ENCODE measurements at places on chromosomes 11 and 22.

DNA sequence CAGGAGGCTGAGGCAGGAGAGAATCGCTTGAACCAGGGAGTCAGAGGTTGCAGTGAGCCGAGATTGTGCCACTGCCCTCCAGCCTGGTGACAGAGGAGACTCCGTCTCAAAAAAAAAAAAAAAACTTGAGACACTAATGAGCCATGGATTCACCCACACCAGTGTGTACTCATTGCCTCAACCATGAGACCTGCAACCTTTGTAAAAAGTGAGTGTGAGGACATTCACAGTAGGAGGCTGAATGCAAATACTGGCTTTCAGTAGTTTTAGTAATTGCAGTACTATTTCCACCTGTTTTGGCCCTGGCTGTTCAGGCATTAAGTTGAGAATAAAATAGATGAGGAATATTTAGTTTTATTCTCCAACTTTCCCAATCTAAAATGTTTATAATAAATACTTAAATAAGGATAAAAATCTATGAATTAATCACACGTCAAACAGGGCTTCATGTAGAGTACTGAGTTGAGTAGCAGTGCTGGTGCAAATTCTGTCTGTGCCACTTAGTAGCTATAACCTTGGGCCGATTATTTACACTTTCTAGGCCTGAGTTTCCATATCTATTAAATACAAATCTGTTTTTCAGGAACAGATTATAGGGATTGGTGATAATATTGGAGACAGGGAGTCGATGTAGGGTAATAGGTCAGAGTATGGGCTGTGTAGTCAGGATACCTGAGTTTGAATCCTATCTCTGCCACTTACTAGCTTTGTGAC is 72.8 kb downstream of the PPP2R1B start:
- no peak for DNase-seq

DNA sequence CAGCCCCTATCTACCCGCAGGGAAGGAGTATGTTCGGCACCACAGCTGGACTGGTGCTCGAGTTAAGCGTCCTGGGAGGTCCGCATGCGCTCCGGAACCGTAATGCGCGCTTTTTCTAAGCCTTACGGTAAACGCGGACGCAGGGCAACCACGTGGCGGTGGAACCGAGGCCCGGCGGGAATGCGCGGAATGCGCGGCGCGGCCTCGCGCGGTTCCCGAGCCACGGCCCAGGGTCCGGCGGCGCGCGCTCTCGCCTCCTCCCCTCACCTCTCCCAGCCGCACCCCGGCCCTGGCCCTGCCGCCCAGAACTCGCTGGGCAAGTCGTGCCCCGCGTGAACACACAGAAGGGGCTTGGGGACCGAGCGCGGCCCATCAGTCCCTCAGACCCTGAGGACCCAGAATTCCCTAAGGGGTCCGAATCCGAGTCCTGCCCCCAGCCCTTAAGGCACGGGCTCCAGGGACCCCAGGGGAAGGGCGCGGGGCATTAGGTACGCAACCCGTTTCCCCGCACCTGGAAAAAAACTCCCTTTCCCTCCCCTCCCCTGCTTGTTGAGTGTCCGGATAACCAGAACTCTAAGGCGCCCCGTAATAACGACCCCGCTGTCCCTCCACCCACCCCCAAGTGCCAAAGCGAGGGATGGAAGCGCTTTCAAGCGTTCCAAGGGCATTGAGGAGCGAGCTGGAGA is 4.3 kb upstream of the CCND1 start:
- DNase-seq: peak; percentile 31

DNA sequence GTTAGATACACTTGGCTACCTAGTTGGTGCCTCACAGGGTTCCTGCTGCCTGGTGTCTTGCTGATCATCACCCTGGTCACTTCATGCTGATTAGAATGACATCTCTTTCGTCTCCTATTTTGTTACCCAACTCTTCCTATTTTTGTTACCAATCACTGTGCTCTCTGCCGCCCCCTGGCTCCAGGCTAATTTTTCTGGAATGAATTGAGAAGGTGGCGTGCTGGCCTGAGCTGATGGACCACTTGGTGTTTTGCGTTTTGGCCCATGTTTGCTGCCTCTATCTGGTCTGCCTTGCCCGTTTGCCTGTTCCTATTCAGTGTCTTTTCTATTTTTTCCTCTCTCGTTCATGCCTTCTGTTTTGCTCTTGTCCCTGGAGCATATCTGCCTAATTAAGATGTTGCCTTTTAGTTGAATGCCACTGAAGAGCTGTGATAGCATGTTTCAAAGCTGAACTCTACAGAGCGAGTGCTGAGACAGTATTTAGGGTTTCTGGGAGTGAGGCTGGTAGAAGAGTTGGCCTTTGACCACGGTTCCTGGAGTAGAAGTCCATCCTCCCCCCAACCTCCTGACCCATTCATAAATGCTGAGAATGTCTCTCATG is 5.9 kb upstream of the ATF4 start:
- peak; percentile 23 for DNase-seq

DNA sequence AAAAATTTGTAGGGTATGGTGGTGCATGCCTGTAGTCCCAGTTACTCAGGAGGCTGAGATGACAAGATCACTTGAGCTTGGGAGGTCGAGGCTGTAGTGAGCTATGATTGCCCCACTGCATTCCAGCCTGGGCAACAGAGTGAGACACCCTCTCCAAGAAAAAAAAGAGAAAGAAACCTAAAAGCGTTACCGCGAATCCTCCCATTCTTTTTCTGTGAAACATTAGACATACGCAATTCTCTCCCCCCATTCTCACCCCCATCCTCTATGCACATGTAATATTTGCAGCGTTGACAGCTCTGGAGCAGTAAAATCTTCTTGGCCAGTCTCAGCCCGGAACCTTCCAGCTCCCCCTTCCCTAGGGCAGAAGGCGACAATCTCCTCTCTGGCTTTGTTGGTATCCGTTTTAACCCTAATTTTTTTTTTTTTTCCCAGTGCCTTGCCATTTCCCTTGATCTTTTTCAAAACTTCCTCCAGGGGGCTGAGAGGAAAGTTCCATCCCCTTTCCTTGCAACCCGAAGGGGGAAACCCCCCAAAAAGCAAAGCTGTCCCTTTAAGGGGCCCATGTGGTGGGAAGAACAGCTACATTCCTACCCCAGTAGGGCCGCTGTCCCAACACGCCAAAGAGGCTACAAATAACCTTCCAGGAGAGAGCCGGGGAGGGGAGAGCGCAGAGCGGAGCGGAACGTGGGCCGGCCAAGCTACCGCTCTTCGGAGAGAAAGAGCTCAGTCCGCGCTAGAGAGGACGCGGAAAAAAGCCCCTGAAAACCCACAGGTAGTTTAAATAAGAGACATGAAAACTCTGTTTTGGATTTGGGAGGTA is 1.9 kb downstream of the LRP4 start:
- DNase-seq: peak; percentile 40

GRCh38 chr11:123052901-123053721 is 8.8 kb downstream of the HSPA8 start:
- DNase-seq: no peak

DNA sequence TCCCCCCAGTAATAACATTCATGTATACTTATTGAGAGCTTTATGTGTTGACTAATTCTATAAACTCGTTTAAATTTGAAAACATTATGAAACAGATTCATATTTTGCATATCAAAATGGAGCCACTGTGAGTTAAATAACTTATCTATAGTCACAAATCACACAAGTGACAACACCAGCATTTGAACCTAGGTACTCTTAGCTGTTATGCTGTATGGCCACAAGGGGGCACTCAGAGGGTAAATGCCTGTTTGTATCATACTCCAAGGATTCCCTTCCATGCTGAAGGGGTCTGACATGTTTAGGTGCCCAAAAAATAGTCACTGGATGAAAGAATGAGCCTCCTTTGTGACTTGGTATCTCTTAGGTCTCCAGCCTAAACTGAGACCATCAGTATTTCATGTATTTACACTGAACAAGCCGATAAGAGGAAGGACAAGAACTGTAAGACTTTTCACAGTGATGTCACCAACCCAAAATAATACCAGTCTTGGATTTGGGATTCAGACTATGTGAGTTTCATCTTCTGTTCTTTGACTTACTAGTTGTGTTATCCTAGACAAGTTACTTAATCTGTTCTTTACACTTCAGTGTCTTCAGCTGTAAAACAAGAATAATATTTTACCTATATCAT is 12.2 kb upstream of the OR52D1 start:
- no peak for DNase-seq

DNA sequence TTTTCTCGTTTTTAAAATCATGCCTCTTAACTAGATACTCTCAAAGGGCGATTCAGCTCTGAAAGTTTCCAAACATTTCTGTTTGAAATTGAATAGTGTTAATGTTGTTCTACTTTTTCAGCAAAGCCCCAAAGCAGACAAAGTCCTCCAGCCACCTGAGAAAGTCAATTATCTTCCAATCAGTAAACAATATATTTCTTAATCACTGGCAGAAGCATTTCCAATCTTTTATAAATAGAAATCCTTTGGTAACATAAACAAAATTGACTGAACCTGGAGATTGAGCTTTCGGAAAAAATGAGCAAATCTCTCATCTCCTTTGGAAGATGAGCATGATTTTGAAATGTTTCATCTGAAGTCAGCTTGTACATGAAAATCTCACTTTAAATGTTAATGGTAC is 84.4 kb upstream of the FIBIN start:
- no peak for DNase-seq

DNA sequence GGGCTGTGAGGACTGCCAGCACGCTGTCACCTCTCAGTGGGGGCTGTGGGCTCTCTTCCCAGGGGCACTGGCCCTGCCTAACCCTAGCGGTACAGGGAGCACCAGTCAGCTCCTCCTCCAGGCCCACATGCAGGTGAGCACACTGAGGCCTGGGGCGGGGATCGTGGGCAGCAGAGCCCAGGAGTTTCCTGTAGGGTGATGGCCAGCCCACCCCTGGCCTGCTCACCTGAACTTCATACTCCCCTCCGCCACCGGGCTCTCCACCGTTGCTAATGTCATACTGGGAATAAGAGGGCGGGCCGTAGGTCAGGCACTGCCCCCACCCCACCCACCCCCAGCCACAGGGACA is 10.0 kb upstream of the TREH start:
- DNase-seq: no peak

Data from substantia nigra (tissue), 51 donors.